ENCODE measurements at places on chromosomes 11 and 22.

DNA sequence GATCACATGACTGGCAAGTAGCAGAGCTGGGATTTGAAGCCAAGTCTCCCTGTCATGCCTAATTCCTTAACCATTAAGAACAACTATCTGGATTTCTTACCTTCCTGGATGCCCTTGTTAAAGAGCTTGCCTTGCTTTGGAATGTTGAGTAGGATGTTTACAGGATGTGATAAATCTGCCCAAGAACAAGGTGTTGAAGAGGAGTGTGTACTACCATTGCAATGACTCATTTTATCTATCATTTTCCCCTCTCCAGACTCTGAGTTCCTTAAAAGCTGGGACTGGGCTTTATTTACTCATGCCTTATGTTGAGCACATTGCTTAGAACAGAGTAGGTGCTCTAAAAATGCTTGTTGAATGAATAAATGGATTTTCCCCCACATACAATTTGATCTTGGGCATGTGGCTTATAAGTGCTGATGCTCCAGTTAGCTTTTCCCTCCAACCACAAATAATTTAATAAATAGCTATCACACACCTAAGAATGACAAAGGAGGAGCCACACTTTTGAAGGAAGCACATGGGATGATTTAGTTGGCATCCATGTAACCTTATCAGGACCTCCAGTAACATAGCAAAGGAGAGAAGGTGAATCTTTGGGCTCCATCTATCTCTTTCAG, 268.6 kb upstream of the SESN3 start:
- DNase-seq = peak; percentile 51

- DNase-seq = no peak
These were observed 295.1 kb upstream of the ANO5 start for GRCh38 chr11:21897752-21898151.

GRCh38 chr22:38491707-38492348, 14.3 kb downstream of the DDX17 start:
- no peak for DNase-seq

DNA sequence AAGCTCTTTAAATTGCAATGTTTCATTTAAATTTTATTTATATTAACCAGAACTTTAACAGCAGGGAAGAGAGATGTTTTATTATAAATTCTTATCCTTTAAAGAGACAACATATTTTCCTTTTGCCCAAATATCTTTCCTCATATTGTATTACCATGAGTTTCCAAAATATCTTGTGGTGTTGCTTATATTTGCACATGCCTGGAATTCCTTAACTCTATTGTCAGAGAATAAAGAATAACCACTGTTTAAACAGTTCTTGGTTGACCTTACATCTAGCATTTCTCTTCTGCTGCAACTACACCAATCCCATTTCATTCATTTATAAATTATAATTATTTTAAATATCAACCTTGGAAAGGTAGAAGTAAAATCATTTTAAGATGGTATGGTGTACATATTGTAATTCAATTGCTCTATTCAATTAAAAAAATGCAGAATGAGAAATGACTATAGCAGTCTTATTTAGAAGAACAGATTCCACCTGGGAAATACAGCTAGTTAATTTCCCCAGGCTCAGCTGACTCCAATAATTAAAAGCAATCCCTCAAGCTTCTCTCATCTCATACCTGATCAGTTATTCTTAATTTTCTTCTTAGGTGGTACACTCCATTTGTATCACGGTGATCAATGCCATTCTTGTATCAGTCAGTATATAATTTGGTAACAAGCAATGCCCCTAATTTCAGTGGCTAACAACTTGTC, 923.3 kb downstream of the KCNA4 start:
- peak; percentile 9 for DNase-seq

- no peak for DNase-seq
These were observed 20.2 kb downstream of the C11orf96 start for GRCh38 chr11:43962383-43963278.

DNA sequence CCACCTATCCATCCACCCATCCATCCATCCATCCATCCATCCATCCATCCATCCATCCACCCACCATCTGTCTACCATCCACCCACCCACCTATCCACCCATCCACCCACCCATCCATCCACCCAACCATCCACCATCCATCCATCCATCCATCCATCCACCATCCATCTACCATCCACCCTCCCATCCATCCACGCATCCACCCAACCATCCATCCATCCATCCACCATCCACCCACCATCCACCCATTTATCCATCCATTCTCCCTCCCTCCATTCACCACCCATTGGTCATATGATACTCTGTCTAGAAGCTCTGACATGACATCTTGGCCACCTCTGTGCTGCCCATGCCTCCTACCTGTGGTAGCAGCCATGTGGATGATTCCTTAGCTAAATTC, 31.7 kb downstream of the MUC2 start:
- DNase-seq = no peak

DNA sequence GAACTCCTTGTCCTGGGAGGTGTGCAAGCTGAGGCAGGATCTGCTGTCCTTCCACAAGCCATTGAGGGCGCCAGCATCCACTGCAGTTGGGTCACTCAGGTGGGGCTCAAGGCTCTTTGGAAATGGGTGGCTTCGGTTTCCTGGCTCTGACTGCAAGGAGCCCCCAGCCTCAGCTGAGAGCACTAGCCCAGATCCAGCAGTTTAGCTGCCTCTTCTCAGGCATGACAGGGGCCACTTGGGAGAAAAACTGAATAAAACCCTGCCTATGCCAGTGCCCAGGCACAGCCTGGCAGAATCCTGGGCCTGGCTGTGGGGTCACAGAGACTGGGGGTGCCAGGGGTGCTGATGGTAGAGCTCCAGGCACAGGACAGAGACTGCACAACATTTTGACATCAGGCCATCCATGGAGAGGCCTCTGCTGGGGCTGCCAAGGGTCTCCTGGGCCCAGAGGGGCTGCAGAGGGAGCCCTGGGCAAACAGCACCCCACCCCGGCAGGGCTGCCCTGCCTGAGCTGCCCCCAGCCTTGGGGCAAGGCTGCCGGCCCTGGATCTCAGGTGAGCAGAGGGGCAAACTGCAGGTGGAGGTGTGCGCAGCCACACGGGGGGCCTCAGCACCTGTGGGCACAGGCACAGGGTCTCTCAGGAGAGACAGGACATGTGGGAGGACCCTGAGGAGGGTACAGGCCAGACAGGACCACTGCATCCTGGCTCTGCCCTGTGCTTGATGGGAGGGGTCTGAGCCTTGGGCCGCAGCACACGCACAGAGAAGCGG, 28.3 kb downstream of the RTN4R start:
- DNase-seq = no peak

GRCh38 chr11:2002807-2003206, 5.2 kb upstream of the H19 start:
- no peak for DNase-seq

- no peak for DNase-seq
These were observed 80.0 kb downstream of the CD44 start for GRCh38 chr11:35218956-35219355.

DNA sequence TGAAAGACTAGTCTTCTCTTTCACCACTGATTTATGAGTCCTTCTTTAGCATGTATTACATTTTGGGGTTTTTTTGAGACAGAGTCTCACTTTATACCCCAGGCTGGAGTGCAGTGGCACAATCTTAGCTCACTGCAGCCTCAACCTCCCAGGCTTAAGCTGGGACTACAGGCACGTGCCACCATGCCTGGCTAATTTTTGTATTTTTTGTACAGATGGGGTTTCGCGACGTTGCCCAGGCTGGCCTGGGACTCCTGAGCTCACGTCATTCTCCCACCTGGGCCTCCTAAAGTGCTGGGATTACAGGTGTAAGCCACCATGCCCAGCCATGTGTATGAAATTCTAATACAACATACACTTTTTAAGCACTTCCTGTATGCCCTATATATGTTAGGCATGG, 26.3 kb upstream of the CXCR5 start:
- no peak for DNase-seq

DNA sequence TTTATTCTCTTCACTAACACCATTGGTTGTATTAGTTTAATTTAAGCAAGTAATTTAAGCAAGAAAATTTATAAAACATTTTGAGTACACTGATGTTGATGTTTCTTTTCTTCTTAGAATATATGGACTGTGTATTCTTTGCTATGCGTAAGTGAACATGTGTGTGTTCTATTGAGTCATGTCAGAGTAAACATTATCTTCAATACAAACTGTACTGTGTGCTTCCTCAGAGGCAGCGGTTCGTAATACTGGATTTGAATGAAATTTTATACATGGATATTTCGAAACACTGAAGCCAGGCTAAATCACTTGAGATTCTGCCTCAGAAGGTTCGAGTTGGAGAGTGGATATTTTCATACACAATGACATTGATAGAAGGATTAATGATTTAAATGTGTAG, 452.6 kb downstream of the LUZP2 start:
- DNase-seq = no peak

DNA sequence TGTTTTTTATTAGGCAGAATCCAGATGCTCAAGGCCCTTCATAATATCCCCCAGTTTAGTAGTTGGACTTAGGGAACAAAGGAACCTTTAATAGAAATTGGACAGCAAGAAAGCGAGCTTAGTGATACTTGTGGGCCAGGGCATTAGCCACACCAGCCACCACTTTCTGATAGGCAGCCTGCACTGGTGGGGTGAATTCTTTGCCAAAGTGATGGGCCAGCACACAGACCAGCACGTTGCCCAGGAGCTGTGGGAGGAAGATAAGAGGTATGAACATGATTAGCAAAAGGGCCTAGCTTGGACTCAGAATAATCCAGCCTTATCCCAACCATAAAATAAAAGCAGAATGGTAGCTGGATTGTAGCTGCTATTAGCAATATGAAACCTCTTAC, 1.4 kb downstream of the HBB start:
- no peak for DNase-seq

DNA sequence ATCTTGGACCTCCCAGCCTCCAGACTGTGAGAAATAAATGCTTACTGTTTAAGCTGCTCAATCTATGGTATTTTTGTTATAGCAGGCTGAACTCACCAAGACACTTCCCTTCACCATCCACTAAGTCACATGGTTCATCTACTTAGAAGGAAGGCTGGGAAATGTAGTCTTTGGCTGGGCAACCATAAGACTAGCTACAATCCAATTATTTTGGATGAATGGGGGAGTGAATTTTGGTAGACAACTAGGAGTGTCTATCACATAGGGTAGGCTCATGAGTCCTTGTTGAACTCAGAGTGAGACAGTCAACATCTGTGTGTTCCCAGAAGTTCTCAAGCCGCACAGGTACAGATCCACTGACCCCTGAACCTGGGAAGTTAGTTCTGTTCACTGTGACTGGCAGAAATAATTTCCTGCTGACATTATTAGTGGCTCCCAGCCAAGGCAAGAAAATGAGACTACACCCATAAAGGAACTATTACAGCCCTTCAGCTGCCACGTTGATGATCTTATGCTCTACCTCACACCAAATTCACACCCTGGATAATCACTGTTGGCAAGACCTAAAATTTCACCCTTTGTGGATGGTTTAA, 3.1 kb upstream of the SLC35C1 start:
- no peak for DNase-seq

- no peak for DNase-seq
These were observed 370.2 kb upstream of the CHORDC1 start for GRCh38 chr11:90593099-90593498.

DNA sequence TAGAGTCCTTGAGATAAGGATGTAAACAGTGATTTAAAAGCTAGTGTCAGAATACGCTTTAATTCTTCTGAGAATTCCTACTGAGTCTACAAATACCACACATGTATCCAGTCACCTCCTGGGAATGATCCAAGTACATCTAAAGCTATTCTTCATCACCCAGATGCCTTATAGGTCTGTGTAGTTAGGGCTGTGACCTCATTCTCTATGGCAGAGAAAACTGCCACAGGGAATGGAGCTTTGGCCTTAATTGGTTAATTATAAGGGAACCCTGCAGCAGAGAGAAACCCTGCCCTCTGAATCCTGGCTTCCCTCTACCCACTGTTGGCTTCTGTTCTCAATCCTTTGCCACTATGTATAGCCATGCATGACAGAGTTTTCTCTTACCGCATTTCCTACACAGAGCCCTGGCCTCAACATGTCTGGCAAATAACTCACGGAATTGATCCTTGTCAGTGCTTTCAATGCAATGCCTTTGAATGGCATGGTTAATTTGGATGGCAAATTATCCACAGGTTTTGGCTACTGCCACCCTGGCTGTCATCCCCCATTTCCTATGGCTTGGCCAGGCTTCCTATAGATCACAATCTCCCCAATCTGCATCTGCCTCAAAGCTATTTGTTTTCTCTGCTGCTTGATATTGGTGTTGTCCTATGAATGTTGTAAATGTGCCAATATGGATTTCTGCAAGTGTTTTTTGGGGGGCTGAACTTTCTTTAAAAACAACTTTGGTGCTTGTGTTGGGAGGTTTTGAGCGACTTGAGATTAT, 2.9 kb downstream of the DIXDC1 start:
- peak; percentile 69 for DNase-seq

GRCh38 chr11:108984523-108984922, 319.7 kb downstream of the DDX10 start:
- DNase-seq = no peak

DNA sequence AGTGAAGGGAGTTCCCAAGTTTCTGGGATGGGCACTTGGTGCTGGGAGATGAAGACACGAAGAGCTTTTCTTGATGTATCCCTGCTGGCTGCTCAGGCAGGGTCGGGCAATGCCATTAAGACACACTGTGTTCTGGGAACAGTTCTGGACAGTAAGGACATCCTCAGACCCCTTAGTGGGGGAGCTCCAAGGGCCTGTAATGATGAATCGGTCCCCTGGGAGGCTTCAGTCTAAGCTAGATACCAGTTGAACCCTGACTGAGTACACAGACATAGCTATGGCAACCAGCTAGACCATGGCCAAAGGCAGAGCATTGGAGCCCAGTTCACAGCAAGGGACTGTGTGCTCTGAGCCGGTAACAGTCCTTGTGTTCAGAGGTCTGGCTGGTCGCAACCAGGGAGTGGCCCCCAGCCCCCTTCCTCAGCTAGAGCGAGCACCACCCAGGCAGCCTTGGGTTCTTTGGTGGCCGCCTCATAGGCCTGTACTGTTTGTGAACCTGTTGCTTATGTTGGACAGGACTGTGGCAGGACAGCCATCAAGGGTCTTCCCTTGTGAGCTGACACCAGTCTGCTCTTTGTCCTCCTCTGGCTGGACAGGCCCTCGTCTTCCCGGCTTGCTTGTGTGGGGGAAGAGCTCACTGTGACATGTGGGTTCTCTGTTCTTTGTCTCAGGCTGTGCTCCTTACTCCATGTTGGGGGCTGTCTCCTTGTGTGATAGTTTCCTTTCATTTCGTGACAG, 25.0 kb downstream of the MED15 start:
- DNase-seq = no peak

- DNase-seq = no peak
These were observed 277.6 kb upstream of the SYN3 start for GRCh38 chr22:33335611-33336279.

DNA sequence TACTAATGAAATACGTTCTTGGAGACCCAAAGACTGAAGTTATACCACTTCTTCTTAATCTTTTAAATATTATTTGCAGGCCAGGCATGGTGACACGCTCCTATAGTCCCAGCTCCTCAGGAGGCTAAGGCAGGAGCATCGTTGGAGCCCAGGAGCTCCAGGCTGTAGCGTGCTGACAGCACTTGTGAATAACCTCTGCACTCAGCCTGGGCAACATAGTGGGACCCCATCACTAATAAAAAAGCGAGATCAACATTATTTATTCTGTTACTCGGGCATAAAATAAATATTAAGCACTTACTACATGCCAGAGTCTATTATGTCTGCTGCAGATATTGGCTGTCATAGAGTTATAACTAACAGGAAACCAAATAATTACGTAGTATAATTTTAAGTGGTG, 720 bp upstream of the MED17 start:
- no peak for DNase-seq

GRCh38 chr11:119888119-119888518, 159.1 kb upstream of the NECTIN1 start:
- no peak for DNase-seq
